Stimulated activated CD8-positive, alpha-beta memory T cell treated with anti-CD3 and anti-CD28 coated beads, Interleukin-15, amount 100 ng/mL, for 24 hours (primary cell): ENCODE measurements at places on chromosomes 5 and 9.

GRCh38 chr9:32940740-32941139 lies 60.7 kb downstream of the APTX start:
- no peak for DNase-seq

- no peak for DNase-seq
Measured at GRCh38 chr5:123814801-123815470, 303.0 kb downstream of the CSNK1G3 start.

GRCh38 chr5:7686794-7687193 lies 164.1 kb downstream of the CFAP90 start:
- DNase-seq = no peak

- no peak for DNase-seq
Measured at GRCh38 chr9:100555471-100555870, 22.4 kb upstream of the CAVIN4 start.

GRCh38 chr5:168683247-168683926 lies 104.2 kb upstream of the PANK3 start:
- DNase-seq = no peak

DNA sequence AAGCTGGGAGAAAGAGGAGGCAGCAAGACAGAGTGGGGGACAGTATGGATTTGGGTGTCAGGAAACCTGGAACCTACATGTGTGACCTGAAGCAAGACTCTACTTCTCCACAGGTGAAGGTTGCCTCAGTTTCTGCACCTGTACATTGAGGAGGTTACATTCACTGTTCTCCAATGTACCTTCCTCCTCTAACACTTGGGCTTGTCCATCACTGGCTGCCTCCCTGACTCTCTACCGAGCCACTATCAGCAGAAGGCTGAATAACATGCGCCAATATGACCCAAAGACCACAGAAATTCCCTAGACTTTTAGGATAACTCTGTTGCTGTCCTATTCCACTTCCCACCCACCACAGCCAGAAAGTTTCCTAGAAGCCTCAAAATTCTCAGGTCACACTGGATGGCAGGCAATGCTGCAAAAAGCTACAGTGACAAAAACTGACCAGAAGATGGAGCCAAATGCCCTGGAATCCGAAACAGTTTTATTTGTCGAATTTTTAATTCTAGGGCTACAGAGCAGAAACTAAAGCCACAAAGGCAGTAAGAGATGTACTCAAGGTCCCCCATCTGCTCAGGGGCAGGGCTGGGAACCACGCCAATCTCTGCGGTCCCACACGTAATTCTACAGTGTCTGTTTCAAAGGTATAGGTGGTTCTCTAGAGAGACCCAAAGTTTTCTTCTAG lies 64.4 kb downstream of the FAM114A2 start:
- no peak for DNase-seq

DNA sequence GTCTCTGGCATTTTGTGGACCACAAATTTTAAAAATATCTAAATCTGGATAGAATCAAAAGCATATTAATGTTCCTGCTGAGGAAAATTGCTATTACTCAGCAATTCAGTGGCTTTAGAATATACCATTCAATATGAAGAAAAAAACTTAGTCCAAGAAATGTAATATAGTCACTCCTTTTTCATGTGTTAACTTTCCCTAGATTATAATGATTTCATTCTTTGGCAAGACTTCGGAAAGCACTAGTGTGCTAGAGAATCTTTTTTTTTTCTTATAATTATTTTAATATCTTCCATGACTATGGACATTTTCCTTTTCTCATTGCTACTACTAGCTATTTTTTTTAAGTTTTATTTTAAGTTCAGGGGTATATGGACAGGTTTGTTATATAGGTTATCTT lies 102.4 kb upstream of the FAM174A start:
- no peak for DNase-seq

DNA sequence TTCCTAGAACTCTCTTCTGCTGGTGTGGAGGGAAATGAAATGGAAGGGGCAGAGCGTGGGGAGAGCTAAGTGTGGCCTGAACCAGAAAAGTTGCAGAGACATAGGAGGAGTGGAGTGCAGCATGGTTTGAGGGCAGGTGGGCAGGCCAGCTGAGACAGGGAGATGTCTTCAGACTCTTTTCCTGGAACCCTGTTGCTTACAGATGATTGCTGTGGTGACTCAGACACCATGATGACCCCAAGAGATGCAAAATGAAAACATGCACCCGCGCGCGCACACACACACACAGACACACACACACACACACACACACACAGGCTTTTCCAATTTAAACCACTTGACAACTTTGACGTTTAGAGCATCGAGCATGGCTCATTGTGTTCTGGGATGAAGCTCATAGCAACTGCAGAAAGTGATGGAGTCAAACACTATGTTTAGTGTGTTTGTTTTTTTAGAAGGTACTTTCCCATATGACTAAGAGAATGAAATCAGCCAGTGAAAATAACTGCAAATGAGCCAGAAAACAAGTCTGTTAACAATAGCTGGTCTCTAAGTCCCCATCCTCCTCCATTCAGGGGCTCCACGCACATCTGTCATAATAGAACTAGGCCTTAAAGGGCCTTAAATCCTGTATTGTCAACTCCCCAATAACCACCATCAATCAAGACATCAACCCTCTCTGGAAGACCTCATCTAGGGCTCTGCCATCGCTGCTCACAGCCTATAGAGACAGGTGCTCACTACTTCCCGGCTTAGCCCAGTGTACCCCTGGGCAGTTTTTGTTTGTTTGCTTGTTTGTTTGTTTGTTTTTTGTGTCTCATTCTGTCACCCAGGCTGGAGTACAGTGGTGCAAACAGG lies 9.6 kb downstream of the TMOD1 start:
- DNase-seq = no peak

DNA sequence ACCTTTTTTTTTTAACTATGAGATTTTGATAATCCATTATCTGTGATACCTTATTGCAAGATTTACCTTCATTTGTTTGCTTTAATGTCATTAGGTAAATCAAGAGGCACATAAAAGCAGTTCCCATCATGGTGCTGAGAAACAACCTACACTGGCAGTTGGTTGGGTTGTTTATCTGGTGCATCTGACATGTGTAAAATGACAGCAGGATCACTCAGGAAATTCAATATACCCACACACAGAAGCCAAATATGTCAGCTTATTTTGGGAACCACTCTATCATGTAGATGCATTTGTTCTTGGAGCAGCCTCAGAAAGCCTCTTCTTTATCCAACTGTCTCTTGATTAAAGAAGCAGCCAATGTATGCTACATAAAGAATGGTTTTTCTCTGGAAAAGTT lies 7.8 kb upstream of the CCDC192 start:
- DNase-seq = no peak

DNA sequence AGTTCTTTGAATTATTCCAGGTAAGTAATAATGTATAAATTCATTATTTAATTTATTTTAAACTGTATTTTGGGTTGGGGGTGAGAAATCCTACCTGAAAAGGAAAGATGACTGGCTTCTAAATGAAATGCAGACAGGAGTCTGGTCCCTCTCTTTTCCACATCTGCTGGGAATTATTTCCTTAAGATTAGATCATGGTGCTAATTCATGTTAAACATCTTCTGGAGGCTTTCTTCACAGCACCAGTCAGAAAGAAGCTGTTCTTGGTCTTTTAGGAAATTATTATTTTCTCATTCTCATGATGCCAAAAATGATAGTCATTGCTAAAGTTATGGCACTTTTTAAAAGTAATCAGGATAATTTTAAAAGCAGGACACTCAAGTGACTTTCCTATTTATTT lies 254.2 kb downstream of the CWC27 start:
- no peak for DNase-seq

- DNase-seq = peak; percentile 14
Measured at GRCh38 chr5:95631991-95632675, 12.2 kb downstream of the GPR150 start.

- no peak for DNase-seq
Measured at GRCh38 chr5:124371111-124371706, 375.2 kb downstream of the ZNF608 start.

GRCh38 chr9:111297066-111297824 lies 32.8 kb downstream of the OR2K2 start:
- DNase-seq = no peak

GRCh38 chr5:81893961-81894360 lies 77.9 kb upstream of the ATG10 start:
- DNase-seq = no peak

DNA sequence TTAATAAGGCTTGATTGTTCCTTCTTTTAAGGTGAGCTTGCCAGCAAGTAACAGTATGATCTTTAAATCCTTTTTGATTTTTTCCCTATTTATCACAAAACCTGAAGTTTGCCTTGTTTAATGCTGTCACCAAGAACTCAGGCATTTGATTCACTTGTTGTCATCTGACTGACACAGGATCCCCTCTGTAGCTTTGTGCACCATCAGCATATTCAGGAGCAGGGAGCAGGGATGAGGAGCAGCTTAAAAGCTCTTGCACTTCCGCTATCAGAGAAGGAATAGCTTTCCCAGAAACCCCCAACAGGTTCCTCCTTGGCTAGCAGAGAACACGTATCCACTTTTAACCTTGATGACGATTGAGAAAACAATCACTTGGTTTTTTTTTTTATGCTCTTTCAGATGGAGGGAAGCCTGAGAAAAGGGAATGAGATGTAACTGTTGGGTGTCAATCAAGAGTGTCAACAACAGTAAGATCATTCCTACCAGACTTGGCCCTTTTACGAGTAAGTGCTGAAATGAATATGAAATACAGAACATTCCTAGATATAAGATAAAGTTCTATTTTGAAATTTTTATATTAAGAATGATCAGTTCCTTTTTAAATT lies 433.1 kb upstream of the CDH18 start:
- no peak for DNase-seq

GRCh38 chr5:118506217-118506852 lies 482.0 kb downstream of the DTWD2 start:
- DNase-seq = no peak

DNA sequence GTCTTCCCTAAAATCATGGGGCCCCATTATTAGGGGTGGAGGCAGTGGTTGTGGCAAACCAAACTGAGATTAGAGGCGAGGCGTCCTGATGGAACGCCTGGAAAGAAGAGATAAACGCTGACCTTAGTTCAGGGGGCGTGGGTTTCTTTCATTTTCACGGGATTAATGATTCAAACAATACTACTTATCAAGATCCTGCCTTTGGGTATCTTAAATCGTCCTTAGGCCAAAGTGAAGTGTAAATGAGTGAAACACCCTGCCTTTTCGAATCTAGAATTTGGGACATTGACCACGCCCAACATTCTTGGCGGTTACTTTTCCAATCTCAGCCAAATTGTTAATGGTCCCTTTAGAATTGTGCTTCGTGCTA lies 1.0 kb upstream of the UBTD2 start:
- no peak for DNase-seq

DNA sequence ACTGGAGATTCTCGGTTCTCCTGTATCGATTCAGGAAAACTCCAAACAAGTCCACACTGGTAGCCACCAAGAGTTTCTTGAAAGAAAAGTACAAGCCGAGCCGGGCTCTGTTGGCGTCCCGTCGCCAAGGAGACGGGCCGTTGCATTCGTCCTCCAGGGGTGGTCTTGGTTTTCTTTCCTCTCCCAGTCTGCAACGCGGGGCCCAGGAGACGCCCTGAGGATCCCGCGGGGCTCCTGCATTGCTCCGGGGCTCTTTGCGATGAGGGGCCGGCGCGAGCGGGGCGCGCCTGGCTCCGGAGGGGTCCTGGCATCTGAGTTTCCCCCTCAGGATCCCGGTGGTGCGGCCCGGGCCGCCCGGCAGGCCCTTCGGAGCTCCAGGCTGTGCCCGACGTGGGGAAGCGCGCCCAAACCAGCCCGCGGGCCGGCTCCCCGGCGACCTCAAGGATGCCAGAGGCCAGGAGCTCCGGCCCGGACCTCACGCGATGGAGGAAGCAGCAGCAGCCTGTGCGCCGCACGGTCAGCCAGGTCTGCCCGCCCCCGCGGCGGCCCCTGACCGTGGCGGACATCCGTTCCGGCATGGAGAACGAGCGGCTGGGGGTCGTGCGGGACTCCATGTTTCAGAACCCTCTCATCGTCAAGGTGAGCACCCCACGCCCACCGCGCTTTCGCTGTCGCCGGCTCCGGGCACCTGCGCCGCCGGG lies at the start of gene CFAP77:
Gene CFAP77, plus strand, starts transcription at position 384 of the 701 bp plus-strand sequence. Its CDS starts 61 bp downstream, at position 445.
- DNase-seq = no peak

DNA sequence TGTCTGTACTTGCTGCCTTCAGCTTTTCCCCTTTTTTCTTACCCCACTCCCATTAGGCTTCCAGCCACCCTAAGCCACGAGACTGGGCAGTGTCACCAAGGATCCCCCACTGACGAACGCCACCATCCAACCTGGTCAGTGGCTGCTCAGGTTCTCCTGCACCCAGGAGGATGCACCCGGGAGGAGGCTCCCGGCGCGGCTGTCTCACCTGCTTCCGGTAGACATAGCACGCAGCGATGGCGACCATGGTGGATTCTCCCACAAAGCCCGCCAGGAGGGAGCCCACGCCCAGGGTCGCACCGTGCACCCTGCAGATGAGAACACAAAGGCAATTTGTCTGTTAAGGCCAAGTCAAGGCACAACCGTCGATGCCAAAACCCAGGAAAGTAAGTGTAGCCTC lies 48.1 kb downstream of the OTULIN start:
- DNase-seq = no peak

DNA sequence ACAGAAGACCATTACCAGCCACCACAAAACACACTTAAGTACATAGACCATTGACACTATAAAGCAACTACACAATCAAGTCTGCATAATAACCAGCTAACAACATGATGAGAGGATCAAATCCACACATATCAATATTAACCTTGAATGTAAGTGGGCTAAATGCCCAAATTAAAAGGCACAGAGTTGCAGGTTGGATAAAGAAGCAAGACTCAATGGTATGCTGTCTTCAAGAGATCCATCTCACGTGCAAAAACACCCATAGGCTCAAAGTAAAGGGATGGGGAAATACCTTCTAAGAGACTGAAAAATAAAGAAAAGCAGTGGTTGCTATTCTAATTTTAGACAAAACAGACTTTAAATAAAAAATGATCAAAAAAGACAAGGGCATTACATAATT lies 113.6 kb upstream of the CD180 start:
- no peak for DNase-seq

GRCh38 chr5:135108992-135109391 lies 75.0 kb upstream of the PITX1 start:
- DNase-seq = no peak

GRCh38 chr9:91746904-91747303 lies 203.1 kb downstream of the ROR2 start:
- DNase-seq = no peak

- DNase-seq = no peak
Measured at GRCh38 chr9:99352826-99353225, 130.7 kb downstream of the SEC61B start.

- DNase-seq = no peak
Measured at GRCh38 chr5:130398825-130399224, 494.6 kb downstream of the CHSY3 start.

DNA sequence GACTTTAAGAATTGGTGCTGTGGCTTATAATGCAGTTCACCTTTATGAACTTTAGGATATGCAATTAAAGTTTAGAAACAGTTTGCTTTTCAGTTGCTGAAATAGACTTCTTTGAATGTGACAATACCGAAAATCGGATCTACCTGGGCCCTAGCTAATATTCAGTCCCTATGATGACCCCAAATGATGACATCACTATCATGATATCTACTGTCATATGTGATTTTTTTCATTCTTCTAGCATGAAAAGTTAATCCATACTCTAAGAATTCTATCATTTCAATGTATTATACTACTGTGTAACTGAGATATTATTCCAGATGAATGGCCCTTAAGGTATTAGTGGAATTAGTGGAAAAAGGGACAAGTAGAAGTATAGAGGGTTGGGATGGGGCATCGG lies 487.2 kb upstream of the TUSC1 start:
- no peak for DNase-seq
